M059J (cell line): ENCODE measurements at places on chromosomes 2 and 18. TPM values are rescaled to one million over a fixed set of nuclear protein-coding genes. Genes with fewer than 3 reads are reported as not detected.

- DNase-seq = no peak
Measured at GRCh38 chr2:198004921-198005829, 200.8 kb downstream of the PLCL1 start.

GRCh38 chr2:16138811-16139662 lies 198.7 kb downstream of the MYCN start:
- no peak for DNase-seq

Gene SLC4A3
- total RNA-seq = 1.2 and 2.6 TPM in 2 replicates

DNA sequence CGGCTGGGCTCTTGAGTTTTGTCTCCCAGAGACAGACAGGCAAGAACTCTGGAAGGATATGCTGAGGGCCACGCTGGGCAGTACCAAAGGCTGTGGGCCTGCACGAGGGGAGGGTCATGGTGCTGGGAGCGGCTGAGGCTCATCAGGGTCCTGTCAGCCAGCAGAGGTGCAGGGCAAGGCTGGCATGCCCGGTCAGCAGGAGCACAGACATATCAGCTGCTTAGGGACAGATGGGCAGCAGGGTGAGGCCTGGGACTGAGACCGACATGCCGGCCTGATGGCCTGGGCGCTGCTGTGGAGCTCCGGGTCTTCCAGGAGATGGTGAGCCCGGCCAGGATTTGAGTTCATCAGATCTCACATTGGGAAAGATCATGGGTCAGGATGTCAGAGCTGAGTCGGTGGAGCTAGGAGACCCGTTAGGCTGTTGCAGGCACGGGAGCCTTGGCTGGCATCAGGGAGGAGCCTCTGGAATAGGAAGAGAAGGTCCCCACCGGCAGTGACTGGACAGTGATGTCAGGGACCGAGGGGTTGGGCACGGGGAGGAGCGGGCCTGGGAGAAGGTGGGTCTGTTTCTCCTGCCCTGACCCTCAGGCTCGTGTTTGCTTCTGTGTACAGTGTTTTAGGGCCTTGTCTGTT lies 18.8 kb downstream of the CNDP2 start:
- DNase-seq = no peak

GRCh38 chr2:159148901-159149300 lies 137.6 kb downstream of the WDSUB1 start:
- DNase-seq = no peak

DNA sequence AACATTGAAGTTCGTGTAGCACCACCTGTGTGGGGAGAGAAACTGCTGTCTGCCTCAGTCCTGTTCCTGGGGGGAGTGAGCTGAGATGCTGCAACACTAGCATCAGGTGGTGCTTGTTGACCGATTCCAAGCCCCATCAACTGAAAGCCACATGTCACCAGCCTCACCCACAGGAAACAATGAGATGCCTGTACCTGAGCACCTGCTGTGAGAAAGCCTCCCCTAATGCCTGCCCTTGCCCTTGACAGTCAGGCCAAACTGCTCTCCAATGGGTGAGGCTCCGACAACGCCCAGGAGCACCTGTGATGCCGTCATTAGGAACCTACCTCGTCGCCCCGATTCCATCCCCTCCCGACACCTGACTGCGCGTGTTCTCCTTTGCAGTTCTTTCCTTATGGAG lies 104.6 kb downstream of the SMC6 start:
- no peak for DNase-seq

DNA sequence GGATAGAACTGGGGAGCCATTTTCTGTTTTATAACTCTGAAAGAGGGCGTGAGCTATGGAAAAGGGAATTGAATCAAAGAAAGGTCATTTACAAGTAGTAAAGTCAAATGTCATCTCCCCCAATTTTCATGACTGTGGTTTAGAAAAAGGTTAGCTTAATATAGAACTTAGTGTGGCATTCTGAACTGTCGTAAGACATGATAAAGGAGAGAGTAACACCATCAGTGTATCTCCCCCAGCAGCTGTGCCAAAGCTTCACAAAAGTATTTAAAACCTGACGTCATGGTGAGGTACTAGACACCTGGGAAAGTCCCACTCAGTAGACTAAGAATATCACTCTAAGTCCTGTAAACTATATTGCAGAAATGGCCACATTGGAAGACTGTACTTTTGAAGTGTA lies 5.8 kb upstream of the IKZF2 start:
- no peak for DNase-seq

Gene PAX3
- total RNA-seq = 11.2 and 14.6 TPM in 2 replicates

- peak; percentile 3 for DNase-seq
Measured at GRCh38 chr2:126839796-126840195, 58.9 kb upstream of the TEX51 start.

Gene MYL1
- total RNA-seq = not detected in 2 replicates

- peak; percentile 34 for DNase-seq
Measured at GRCh38 chr18:73908323-73908722, 239.3 kb downstream of the FBXO15 start.

- DNase-seq = peak; percentile 52
Measured at GRCh38 chr2:233329489-233330135, 22.0 kb downstream of the SAG start.

- peak; percentile 62 for DNase-seq
Measured at GRCh38 chr18:75478996-75479880, 51.7 kb upstream of the SMIM21 start.

- peak; percentile 59 for DNase-seq
Measured at GRCh38 chr2:216066230-216066629, 15.4 kb downstream of the PECR start.

Gene PLEKHH2
- 2.4 and 2.5 TPM in 2 replicates for total RNA-seq

Gene MFSD2B
- not detected in 2 replicates for total RNA-seq

Gene ACVR1C
- 0.10 TPM in 1 of 2 replicates, not detected in the other for total RNA-seq

GRCh38 chr2:240584486-240585031 lies 2.0 kb upstream of the CAPN10 start:
- no peak for DNase-seq

DNA sequence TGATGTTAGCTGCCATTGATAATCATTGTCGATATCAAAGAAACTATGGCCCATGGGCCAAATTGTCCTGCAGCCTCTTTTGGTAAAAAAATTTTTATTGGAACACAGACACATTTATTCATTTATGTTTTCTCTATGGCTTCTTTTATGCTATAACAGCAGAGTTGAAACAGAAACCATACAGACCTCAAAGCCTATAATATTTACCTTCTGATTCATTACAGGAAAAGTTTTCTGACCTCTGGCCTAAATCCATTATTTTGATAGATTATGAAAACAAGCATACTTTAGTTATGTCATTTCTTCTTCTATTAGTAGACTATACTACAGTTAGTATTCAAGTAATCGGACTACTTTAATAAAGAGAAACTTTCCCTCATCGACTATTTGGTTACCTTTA lies 349.7 kb upstream of the GALNT5 start:
- DNase-seq = no peak

- DNase-seq = peak; percentile 7
Measured at GRCh38 chr2:99754210-99754609, 264.4 kb upstream of the REV1 start.

Gene TXNDC2
- 0.44 and 1.6 TPM in 2 replicates for total RNA-seq

GRCh38 chr2:10777111-10777841 lies 35.3 kb downstream of the PDIA6 start:
- no peak for DNase-seq

Gene AQP4
- total RNA-seq = not detected in 2 replicates

Gene CDH19
- total RNA-seq = not detected in 2 replicates

DNA sequence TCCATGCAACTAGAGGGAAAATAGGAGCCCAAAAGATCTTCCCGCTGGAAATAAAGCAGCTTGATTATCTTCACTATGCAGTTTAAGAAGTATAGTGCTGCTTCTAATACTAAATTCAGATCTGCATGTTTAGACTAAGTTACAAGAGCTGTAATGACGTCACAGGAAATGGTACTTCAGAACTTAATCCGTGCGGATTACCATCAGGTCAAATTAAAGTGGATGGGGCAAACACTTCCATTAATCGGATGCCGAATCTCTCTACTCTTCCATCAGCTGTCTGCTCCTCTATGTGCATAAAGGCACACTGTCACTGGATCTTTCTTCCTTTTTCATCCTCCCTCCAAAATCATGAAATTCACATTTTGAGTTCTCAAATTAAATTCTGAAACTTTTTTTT lies 52.6 kb downstream of the TRAPPC12 start:
- DNase-seq = no peak

DNA sequence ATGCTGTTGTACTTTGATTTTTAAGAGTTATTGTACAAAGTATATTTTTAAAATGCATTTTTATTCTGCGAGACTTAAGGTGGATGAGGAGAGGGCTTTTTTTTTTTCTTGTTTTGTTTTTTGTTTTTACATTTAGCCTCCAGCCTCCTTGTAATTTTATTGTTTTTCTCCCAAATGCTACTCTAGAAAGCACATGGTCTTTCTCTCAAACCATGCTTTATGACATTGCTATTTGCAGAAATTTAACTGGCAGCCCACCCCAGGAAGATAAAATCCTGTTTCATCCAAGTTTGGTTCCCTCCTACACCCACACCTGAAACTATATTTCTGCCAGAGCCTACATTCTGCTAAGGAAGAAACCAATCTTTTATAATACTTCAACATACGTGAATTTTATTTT lies 184.6 kb downstream of the ARHGAP15 start:
- no peak for DNase-seq

DNA sequence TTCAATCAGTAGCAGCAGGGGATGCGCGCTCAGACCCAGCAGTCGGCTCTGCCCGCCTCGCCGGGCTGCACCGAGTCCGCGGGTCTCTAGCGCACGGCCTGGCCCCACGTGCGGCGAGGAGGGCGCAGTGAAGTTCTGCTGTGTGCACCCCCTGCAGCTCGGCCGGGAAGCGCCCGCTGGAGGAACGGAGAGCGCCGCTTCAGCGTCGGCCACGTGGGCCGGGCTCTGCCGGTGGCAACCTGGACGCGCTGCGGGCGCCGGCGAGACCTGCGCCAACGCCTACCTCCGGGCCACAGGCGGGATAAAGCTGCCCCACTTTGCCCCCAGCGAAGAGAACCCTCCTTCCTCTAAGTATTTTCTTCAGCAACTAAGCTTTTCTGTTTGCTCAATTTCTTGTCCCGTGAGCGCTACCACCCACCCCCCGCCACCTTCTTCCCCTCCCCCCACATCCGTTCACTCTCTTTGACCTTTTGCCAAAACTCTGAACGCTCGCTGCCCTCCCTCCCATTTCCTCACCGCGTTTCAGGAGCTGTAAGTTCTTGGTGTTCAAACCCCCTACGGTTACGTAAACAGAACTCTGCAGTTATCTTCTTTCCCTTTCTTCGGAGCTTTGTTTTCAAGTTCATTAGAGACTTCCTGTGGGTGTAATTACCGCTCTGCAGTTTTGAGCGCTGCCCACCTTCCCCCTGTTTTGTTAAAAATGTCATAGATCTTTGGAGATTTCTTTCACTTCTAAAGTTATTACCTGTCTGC lies 42.6 kb upstream of the EDAR start:
- no peak for DNase-seq

DNA sequence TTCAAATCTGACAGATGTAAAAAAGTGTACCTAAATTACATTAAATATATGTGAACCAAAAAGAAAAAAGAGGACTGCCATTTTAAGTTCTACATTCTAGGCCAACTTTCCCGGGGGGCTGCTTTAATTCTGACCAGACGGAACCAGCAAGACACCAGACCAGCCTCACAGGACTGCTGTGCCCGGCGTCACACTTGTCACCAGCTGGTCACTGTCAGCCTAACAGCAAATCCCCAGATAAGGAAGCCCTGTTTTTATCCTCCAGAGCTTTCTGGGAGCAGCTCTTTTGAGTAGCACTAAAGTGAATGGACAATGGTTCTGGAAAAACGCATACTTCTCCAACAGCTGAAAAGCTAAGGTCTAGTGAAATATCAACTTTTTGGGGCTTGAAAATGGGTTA lies 35.6 kb downstream of the CYB5A start:
- DNase-seq = no peak

- no peak for DNase-seq
Measured at GRCh38 chr2:198203336-198204069, 399.1 kb downstream of the PLCL1 start.
